Left hindlimb (tissue), 1 donor: ENCODE measurements at places on chromosomes 3 and 15.

- DNase-seq, result no peak
Measured at GRCh38 chr3:135992072-135992471, 26.5 kb downstream of the PPP2R3A start.

DNA sequence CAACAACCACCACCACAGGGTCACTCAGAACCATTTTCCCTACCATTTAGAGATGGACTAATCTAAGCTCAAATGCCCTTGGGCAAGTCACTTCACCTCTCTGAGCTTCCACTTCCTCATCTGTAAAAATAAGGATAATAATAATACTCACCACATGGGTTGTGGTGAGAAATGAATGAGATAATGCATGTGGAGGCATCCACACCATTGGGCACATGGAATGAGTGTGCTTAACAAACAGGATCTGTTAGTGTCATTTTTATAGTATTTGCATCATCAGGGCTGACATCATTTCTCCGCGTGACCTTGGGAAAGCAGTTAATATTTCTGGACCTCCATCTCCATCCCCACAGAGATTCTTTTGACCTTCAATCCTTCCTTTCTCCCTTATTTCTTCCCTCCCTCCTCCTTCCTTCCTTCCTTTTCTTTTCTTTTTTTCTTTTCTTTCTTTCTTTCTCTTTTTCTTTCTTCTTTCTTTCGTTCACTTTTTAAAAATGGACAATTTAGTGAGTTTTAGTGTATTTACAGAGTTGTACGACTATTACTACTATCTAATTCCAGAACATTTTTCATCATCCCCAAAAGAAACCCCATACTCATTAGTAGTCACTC lies 7.7 kb upstream of the RFT1 start:
- DNase-seq, result no peak

DNA sequence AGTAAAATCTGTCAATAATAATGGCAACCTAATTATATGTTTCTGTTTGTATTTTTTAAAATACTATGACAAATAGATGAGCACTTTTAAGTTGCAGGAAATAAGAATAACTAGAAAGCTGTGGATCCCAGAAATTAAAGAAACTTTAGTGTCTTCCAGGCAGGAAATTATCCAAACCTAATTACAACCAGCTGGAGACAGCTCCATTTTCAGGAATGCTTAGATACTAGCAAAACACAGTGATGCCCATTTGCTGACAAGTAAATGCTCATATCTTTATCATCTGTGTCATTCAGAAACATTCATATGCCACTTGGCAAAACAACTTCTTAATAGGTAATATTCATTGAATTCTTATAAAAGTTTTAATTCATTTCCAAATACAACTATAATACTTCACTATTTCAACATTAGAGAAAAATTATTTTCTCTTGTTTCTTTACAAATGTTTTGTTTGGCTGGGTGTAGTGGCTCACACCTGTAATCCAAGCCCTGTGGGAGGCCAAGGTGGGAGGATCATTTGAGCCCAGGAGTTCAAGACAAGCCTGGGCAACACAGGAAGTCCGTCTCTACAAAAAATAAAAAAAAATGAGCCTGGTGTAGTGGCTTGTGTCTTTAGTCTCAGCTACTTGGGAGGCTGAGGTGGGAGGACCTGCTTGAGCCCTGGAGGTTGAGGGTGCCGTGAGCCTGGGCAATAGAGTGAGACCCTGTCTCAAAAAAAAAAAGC lies 169.1 kb upstream of the TSPAN3 start:
- DNase-seq, result no peak

GRCh38 chr3:63478990-63479660 lies 173.3 kb upstream of the SNTN start:
- no peak for DNase-seq

GRCh38 chr3:100556673-100557310 lies 52.6 kb upstream of the ADGRG7 start:
- DNase-seq, result no peak
